ENCODE measurements at places on chromosomes 1 and 21. TPM values are rescaled to one million over a fixed set of nuclear protein-coding genes. Genes with fewer than 3 reads are reported as not detected.
A peak's percentile ranks its signal among the peaks of the same experiment; 100 is the strongest.

- DNase-seq, result peak; percentile 34
Observed at GRCh38 chr1:177170756-177171535, at the start of gene BRINP2. TSS of gene BRINP2 (plus strand) at chr1:177170958. CDS start at chr1:177229877, 58,919 bp downstream.

GRCh38 chr1:150233359-150234308, 2.3 kb downstream of the ANP32E start:
- DNase-seq, result no peak

RHEX gene
- total RNA-seq, result 11.3 TPM

FCAMR gene
- total RNA-seq, result 0.46 TPM

GRCh38 chr1:76256289-76257223, 182.0 kb downstream of the ST6GALNAC3 start:
- DNase-seq, result no peak

- no peak for DNase-seq
Observed at GRCh38 chr21:23488245-23488644, 2119.0 kb downstream of the MRPL39 start.

DNA sequence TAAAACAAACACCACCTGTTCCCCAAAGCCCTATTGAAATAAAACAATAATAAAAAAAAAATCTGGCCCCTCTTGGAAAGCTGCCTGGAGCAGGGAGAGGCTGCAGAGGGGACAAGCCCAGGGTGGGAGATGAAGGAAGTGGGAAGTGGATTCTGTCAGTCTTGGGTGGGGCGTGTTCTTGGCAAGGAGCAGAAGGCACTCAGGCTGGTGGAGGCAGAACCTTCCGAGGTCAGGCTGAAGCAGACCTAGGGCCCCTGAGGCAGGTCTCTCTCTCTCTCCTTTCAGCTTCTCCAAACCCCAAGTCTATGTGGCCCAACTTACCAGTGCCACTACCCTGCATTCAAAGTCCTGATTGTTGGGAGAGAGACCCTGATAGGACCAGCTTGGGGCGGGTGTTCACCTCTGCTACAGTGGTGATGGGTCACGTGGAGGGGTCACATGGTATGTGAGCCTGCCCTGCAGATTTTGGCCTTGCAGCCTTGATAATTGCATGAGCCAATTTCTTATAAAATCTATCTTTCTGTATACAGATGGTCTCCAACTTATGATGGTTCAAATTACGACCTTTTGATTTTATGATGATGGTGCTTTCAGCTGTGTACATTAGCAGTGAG, 145.4 kb upstream of the C1orf174 start:
- no peak for DNase-seq

DNA sequence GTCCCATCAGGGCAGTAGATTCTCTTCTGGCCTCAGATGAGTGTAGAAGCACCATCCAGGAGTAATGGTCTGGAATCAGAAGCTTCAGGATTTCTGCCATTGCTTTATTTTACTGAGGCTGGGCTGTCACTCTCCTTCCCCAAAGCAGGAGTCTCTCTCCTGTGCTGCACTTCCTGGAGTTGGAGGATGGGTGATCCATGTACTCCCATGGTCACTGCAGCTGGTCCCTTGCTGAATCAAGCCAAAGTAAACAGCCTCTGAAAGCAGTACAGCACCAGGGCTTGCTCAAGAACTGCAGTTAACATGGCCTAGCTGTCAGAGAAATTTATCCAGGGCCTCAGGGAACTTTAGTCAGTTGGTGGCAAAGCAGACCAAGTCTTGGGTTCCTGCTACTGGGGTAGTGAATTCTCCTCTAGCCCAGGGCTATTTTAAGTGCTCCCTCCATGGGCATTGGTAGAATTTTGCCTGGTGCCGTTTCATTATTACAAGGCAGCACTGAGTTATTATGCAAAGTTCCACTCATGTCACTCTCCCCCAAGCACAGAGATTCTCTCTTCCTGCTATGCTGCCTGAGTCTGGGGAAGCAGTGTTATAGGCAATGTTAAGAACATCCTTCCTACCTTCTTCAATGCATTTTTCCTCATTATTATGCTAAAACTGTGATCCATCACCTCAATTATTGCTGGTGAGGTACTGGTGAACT, 29.5 kb downstream of the DRAM2 start:
- peak; percentile 38 for DNase-seq

GRCh38 chr1:41496080-41497055, 11.9 kb upstream of the EDN2 start:
- DNase-seq, result peak; percentile 88

SELE gene
- 0.95 TPM for total RNA-seq

GRCh38 chr1:167136191-167136614, 42.3 kb downstream of the STYXL2 start:
- no peak for DNase-seq

- DNase-seq, result no peak
Observed at GRCh38 chr21:23694390-23694789, 1912.9 kb downstream of the MRPL39 start.

- DNase-seq, result no peak
Observed at GRCh38 chr1:239025223-239025622, 361.1 kb upstream of the CHRM3 start.

GLMN gene
- 4.9 TPM for total RNA-seq

DNA sequence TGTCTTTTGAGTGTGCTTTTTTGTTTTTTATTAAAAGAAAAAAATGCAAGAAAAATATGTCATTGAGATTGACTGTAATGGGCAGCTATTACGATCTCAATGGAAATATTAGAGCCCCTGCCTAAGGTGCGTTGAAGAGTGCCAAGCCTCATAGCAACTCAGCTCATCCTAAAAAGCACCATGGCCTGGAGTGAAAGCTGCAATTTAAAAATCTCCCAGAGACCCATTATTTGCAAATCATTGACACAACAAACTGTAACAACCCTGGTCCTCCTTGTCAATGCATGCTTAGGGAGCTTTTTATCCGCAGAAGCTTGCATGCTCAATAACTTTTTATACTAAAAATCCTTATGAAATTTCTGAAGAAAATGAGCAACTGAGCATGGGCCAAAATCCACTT, 954.5 kb downstream of the ADGRL2 start:
- no peak for DNase-seq

DNA sequence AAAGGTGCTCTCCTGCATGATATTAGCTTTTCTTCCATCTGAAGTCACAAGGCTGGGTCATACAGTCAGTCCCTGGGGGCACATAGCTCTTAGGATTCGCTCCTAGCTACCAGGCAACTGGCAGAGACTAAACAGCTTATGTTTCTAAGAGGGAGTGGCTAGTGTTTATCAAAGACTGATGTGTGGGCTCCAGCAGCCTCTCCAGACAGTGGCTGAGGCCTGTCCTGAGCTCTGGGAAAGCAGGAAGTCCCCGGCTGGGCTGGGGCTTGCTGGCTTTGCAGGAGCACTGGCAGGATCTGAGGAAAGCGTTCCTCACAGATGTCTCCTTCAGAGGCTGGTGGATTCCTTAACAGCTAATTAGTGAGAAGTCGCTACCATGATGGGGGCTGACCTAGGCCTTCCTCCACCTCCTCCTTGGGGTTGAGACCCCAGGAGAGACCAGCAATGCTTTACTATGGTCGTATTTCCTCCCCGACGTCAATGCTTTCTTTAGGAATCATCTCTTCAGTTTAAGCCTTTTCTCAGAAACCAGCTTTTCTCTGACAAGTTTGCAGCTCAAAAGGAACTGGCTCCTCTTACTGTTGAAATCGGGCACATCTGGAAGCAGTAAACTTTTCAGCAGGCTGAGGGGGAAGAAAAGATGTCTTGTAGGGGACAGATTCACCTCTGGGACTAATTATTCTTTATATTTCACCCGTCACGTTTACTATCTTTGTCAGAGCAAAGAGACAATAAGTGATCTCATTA, 33.5 kb upstream of the HHAT start:
- DNase-seq, result peak; percentile 14

- DNase-seq, result no peak
Observed at GRCh38 chr1:18037651-18038050, 69.9 kb upstream of the IGSF21 start.

SPRR1B gene
- total RNA-seq, result not detected

BSND gene
- not detected for total RNA-seq

EPS8L3 gene
- total RNA-seq, result 459 TPM

GRCh38 chr1:23657659-23658275, 33.8 kb upstream of the RPL11 start:
- DNase-seq, result peak; percentile 19

DNA sequence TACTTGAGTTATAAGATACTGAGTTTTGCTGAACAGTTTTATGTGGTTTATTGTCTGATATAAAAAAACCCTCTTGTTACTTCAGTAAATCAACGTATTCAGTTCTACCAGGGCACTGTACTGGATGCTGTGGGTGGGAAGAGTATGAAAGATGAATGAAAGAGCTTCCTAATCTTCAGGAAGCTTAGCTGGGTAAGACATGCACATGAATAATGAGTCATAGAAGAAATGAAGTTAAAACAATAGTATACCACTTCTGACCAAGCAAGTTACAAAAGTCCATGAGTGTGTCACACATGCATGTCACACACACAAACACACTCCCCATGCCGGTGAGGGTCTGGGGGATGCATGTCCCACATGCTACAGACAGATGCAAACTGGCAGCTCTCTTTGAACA, 105.9 kb downstream of the SIPA1L2 start:
- DNase-seq, result no peak

DNA sequence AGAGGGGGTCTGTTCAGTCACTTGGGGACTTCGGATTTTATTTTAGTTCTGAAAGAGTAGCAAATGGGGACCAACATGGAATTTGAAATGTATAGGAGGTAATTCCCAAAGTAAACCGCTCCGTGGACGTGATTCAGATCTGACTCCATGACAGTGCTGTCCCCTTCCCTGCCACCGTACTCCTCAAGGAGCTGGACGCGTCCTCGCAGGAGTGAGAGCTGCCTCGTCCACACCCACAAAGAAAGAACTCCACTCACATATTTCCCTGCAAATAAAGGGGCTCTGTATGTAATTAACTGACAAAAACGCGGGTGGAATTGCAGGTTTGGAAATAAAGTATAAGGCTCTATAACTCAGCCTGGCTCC, 183.6 kb downstream of the ETS2 start:
- DNase-seq, result no peak

GRCh38 chr1:109040989-109041620, 797 bp downstream of the WDR47 start:
- peak; percentile 13 for DNase-seq

DNA sequence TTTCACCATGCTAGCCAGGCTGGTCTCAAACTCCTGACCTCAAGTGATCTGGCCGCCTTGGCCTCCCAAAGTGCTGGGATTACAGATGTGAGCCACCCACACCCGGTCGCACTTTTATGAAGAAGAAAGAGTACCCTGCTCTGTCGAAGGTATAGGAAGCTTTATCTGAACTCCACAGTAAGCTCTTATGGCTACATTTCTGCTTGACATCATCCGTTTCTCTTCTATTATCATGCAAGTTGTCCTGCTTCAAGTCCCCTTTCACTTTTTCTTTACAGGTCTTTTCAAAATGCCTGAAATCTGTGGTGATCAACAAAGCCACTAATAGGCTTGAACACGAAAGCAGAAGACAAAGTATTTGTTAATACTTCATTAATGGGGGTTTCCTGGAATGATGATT, 4.0 kb downstream of the RPE65 start:
- DNase-seq, result no peak

RXFP4 gene
- not detected for total RNA-seq

GRCh38 chr1:234620272-234621126, 10.5 kb upstream of the IRF2BP2 start:
- DNase-seq, result no peak

DISC1 gene
- total RNA-seq, result 10.8 TPM

MACF1 gene
- total RNA-seq, result 404 TPM
